ENCODE measurements at places on chromosomes 11 and 22.

GRCh38 chr11:20949585-20949984 lies 280.2 kb downstream of the NELL1 start:
- no peak for DNase-seq

GRCh38 chr22:46012182-46012880 lies 35.4 kb upstream of the WNT7B start:
- no peak for DNase-seq

DNA sequence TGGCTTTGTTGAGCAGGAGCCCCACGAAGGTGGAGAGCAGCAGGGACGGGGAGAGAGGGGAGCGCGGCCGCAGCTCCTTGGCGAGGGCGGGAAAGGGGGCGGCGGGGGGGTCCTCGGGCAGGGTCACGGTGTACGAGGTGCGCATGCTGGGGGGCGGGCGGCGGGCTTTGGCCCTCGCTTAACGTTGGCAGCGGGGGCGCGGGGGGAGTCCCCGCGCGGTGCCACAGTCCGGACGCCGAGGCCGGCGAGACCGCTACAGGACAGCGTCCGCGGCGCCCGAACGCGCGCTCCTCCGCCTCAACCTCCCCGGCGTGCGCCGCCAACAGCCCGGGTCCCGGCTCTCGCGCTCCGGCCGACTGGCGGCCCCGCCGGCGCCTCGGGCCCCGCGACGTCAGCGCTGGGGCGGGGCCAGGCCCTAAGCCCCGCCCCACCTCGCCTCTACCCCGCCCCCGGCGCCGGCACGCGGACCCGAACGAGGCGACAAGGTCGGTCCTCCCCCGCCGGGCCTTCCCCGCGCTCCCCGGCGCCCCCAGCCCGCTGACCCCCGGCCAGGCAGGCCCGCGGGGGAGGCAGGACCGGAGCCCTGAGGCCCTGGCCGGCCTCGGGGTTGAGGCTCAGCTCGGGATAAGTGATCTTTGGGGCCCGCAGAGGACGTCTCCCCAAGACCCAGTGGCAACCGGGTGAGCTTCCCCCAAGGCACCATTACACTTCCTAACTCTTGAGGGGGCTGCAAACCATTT lies 17.5 kb downstream of the USP2 start:
- peak; percentile 19 for DNase-seq

GRCh38 chr11:131739243-131739882 lies 368.9 kb downstream of the NTM start:
- DNase-seq, result no peak

DNA sequence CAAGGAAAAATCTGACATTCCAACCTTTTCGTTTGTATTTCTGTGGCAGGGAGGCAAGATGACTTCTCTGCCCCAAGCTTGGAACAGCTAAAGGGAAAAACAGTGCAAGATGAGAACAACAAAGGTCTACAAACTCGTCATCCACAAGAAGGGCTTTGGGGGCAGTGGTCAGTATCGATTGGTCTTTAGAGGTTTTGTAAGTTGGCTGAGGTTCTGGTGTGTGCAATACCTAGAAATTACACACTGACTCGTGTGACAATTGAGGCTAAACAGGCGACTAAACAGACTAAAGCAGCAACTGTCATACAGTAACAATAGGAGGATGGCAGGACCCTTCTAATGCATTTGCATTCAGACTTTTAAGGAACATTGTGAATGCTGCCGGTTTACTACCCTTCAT lies 994 bp downstream of the DEPDC5 start:
- DNase-seq, result no peak

DNA sequence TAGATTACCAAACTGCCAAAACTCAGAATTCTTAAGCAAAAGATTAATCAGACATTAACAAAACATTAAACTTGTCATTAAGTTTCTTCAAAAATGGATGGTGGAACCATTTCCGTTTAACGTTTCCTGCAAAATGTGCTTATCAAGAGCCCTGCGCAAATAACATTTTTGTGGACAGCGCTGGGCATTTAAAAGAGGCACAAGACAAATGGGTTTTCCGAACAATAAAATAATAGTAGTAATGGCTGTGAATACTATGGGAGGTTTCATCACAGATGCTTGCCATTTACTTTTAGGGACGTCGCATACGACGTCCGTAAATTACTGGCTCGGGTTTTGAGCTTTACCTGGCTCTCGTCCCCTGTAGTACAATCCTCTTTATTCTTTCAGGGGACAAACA lies 1.1 kb downstream of the NPAT start:
- no peak for DNase-seq

DNA sequence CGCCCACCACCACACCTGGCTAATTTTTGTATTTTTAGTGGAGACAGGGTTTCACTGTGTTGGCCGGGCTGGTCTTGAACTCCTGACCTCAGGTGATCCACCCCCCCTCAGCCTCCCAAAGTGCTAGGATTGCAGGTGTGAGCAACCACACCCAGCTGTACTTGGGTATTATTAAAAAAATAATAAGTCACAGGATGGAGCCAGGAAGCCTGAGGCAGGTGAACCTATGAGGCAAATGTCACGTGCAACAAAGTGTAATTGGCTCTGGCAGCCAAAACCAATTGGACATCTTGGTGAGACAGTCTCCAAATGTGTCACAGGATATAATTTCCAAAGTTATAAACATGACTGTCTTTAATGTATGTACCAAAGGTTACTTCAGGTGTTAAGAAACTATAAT lies 24.0 kb upstream of the MALAT1 start:
- no peak for DNase-seq

DNA sequence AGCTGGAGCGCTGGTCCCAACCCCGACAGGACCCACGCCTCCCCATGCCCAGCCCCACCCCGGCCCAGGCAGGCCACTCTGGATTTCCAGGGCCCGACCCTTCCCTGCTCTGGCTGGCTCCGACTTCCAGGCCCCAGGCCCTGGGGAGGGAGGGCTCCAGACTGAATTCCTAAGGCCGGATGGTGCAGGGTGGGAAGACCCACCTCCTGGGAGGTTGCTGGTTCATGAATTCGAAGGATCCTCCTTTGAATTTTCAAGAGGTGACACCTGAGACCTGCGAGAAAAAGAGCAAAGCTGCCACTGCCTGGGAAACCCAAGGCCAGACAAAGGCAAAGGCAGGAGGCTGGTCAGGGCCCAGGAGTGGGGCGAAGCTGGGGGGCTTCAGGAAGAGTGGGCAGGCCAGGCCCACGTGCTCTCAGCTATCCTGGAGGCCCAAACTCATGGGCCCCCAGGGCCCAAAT lies 47.0 kb upstream of the LINC01488 start:
- no peak for DNase-seq

DNA sequence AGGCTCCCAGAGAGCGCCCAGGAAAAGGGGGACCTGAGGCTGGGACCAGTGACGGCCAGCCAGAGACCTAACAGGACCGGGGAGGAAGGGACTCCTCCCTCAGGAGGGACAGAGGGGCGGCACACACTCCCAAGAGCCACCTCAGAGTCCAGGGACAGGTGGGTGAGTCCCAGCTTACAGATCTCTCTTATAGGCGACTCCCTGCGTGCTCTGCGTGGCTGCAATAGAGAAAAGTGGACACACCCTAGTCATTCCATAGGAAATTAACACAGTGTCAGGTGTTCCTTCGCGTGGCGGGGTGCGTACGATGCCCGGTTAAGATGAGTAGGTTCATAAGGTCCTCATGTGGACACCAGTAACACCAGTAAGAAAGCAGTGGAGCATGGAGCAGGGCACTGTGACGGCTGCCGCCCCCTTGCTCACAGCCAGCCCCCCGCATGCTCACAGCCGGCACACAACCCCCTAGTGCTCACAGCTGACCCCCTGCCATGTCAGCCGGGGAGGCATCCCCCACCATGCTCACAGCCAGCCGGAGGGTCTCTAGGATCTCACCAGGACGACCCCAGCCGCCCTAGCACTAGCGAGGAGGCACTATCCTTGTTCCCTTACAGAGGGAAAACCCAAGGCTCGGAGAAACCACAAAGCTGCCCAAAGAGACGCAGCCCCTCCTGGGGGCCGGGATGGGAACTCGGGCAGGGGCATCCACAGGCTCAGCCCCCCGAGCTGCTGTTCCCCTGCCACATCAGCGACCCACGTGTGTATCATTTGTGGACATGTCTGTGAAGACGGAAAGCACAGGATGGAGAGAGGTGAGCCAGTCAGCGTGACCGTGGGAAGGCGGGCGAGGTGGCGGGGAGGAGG lies 426.8 kb downstream of the TBC1D22A start:
- no peak for DNase-seq

DNA sequence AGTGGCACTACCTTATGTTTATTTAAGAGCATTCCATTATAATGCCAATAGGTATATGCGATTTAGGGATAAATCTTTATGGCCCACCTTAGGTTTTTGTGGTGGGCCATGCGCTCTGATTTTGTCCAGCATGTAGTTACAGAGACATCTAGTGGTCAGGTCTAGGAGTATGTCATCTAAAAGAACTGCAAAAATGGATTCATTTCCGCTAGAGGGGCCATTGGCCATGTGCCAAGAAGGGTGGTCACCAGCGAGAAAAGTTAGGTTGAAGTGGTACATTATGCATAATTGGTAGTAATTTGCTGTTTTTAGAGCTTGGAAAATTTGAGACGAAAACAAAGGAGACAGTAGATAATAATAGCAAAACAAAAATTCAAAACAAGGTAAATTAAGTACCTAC lies 27.7 kb downstream of the LRRC4C start:
- DNase-seq, result no peak

DNA sequence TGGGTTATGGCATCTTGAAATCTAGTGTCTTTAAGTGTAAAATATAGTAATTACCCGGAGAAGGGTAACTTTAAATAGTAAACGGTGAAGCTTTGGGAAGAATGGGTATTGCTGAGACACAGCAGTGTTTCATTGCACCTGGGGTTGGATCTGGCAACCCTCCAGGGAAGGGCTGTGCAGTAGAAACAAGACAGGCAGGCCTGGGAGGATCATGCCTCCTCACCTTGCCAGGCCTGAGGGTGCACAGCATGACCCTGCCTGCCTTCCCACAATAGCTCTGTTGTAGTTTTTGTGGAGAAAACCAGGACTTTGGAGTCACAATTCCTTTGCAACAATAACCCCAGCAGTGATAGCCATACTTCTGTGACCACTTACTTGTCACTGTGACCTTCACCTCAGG lies 64.6 kb upstream of the ADSL start:
- DNase-seq, result no peak

DNA sequence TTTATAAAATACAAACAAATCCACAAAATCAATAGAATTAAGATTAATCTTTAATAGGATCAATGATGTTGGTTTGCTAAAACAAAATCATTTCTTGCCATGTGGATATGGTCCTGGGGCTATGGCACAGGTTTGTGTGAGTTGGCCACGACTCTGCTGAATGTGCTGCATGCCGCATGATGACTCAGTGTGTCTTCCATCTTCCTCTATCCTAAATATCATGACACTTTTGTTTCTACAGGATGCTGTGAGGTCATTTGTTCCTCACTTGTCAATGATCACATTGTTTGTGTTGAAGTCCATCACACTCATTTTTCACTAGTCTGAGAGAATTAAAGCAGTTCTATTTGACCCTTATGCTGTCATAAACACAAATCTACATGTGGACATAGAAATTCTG lies 167.2 kb upstream of the ZBED5 start:
- DNase-seq, result no peak

DNA sequence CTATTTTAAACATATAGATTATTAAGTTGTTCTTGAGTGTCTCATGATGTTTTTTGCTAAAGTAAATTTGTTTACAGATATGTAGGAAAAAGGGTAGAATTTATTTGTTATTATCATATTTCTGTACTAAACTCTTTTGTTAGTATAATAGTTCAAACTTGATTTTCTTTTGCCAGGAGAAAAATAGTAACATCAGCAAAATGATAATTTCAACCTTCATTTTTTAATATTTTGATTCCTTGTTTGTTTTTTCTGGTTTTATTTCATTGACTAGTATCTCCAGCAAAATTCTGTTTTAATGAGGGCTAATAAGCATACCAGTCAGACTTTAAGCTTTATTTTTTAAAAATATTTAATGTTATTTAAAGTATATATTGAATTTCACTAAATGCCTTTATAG lies 4.0 kb downstream of the OR1S1 start:
- DNase-seq, result no peak

- DNase-seq, result no peak
Measured at GRCh38 chr11:117606211-117606610, 190.8 kb downstream of the DSCAML1 start.

DNA sequence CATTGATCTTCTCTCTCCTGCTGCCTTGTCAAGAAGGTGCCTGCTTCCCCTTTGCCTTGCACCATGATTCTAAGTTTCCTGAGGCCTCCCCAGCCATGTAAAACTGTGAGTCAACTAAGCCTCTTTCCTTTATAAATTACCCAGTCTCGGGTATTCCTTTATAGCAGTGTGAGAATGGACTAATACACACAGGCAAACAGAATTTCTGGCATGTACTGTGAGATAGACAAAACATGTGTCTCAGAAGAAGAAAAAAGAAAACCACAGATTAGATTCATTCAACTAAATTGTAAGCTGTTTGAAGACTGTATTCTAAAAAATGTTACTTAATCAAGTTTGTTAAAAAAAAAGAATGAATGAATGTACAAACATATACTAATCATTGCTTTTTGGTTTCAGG lies 1.5 kb upstream of the MMP20 start:
- DNase-seq, result no peak

DNA sequence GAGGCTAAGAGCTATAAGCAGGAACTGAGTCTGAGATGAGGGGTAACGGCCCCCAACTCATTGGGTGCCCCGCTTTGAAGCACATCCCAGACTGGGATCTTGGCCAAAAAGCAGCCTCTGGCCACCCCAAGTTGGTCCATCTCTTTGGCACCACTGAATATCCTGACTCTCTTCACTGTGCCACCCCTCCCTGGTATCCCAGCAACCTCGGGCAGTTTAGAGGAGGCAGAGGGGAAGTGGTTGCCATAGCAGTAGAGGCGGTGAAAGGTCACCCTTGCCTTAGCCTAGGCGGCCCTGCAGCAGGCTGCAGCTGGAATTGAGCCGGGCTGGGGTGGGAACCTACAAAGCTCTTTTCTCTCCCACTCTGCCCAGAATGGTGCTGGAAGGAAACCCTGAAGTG lies 1.1 kb downstream of the PELI3 start:
- no peak for DNase-seq

DNA sequence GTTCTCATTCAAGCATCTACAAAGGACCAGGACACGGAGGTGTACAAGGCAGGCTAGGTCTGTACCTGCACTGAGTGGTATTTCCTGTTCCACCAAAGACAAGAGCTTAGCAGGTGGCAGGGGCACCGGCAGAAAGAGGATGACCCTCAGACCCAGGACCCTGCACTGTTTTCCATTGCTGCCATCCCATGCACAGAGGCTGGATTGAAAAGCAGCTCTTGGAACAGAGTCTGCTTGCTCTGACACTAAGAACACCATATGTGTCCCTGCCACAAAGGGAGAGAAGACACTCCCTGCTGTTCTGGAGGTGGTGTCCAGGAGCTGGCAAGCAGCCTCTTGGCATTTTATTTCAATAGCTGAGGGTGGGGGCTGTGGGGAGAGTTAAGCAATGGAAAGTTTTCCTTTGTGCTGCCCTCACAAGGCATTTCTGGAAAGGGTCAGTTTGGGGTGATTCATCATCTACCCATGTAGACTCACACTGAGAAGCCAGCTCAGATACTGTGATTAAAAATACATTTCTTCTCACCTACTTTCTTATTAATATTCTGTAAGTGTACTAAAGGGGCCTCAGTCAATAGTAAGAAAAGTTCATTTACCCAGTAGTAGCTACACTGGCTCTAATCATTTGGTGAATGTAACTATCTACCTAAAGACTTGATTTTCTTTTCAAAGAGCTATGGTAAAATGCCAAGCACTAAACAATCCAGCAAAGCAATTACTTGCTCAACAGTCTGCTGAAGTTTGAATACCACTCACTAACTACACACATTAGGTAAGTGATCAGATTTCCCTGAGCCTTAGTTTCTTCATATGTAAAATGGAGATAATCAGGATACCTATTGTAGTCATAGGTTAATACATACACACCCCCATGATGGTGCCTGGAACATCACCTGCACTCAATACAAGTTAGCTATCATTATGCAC lies 55.2 kb downstream of the SLC1A2 start:
- DNase-seq, result no peak

GRCh38 chr11:73907191-73907590 lies 30.4 kb downstream of the PAAF1 start:
- no peak for DNase-seq
